Stimulated activated CD8-positive, alpha-beta memory T cell treated with anti-CD3 and anti-CD28 coated beads, Interleukin-12 subunit alpha, Interleukin-12 subunit beta, amount 100 ng/mL, for 4 hours (primary cell): ENCODE measurements at places on chromosomes 5 and 9.

GRCh38 chr9:37229882-37230482 lies 109.6 kb downstream of the ZCCHC7 start:
- no peak for DNase-seq

DNA sequence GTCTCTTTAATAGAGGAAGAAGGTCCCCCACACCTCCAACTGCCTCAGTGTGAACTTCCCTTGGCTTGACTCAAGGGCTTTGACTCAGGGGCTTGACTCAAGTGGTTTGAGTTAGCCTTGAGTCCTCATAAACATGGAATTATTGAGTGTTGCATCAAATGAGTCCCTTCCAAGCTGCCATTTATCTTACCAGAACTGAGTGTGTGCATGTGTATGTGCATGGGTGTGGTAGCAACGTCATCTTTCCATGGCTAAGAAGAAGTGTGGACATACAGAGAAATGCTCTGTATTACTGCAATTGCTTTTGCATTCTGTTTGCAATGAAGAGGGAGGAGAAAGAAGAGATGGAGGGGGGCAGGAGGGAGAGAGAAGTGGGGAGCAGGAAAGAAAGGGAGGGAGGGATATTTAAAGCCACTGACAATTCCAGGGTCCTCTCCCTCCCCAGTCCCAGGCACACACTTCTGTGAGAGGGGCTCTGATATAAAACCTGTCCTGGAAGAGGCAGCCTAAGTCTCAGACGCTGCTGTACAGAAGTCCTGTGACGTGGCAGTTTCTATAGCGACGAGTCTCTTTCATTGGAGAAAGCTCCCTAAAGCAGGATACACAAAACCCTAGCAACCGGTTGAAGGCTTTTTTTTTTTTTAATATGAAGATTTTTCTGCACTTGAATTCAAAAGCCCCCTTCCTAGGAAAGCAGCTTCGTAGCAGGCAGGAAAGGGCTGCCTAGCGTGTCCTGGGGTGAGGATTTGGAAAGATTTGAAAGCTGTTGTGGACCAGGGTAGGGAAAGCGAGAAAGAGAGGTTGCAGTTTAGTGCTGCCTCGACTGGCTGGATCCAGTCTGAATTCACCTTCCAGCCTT lies 93.3 kb upstream of the MAP1B start:
- no peak for DNase-seq

GRCh38 chr9:136964833-136965422 lies 12.4 kb upstream of the PTGDS start:
- no peak for DNase-seq

GRCh38 chr5:112227911-112228631 lies 191.0 kb downstream of the EPB41L4A start:
- no peak for DNase-seq

DNA sequence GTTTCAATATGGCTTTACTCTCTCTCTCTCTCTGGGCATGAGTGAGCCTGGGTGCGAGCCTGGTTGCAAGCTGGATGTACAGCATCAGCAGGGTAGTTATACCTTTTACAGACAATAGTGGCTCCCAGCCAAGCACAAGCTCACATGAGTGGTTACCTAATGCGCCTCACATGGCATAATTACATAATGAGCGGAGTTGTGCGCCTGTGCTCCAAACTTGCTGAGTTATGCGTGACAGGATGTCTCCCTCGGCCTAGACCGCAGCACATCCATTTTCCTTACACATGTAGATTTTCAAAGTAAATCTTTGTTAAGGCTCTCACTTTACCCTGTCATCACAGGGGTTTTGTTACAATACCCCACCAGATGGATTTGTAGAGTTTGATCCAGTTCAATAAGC lies 233.5 kb upstream of the WWC1 start:
- DNase-seq, result no peak

- DNase-seq, result no peak
Observed at GRCh38 chr9:5820425-5820824, 12.5 kb downstream of the ERMP1 start.

DNA sequence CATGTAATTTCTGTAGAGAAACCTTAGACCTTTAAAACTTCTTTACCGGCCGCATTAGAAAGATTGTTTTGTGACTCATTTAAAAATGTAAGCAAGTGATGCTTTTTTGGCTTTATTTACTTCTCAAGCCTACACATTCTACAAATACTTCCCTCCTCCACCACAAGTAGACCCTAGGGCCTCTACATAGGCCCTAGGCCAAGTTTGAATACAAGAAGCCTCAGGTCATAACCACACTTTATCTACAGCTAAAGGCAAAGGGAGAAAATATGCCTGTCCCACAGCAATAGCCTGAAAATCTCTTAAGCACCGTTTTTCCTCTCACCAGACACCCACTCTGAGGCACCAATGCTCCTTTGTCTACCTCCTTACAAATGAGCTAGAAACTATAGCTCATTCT lies 53.9 kb downstream of the CSNK1A1 start:
- DNase-seq, result no peak

DNA sequence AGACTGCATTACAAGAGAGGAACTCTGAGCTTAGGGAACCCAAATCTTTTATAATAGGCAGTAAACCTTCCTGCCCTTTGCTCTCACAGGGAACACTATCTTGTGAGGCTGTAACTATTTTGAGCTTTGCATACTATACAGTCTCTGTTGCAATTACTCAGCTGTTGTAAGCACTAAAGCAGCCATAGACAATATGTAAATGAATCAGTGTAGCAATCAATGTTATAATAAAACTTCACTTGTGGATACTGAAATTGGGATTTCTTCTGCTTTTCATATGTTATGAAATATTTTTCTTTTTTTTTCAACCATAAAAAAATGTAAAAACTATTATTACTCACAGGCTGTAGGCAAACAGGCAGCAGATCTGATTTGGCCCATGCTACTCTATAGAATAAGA lies 16.7 kb upstream of the UBQLN1 start:
- no peak for DNase-seq

- no peak for DNase-seq
Observed at GRCh38 chr5:32193591-32193990, 19.5 kb upstream of the GOLPH3 start.

GRCh38 chr5:140927228-140927573 lies 1.1 kb downstream of the PCDHAC1 start:
- DNase-seq, result no peak

DNA sequence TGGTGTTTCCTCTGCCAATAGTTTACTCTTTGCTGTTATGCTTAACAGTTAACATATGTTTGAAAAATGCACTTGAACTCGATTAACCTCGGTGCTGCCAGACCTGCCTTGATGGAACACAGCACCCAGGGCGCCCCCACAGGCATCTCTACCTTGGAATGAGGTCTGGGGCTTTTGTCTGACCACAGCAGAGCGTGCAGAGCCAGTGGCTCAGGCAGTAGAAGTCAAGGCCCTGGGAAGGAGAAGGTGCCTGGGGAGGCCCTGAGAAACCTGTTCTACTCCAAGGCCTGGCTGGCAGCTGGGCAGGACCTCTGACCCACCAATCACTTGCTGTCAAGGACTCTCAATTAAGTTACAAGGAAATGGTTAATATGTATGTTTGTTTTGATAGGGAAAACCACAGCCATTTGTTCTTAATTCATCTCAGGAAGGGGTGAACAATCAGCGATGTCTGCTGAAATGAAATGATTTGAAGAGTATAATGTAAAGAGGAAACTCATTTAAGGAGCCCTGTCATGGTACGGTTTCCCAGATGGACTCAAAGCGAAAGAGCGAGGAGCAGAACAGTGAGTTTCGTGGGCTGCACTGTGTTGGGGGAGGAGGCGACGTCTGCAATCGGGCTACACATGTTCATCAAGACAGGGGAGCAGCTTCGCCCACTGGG lies 21.9 kb downstream of the MACROH2A1 start:
- no peak for DNase-seq

DNA sequence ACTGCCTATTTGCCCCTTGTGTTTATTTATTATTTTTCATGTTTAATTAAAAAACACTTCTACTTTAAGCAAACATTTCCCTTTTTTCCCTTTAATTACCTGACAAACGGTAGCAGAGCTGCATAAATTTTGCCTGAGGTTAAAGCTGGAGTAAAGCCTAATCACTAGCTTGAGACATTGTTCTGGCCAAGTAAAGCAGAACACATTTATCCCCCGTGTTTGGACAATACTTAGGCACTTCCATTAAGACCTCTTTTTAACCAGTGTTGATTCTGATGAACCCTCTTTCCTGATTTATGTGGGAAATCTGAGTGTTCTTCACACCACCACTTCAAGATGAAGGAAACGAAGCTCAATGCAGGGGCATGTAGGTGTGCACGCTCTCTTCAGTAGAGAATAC lies 54.5 kb downstream of the BNC2 start:
- no peak for DNase-seq

DNA sequence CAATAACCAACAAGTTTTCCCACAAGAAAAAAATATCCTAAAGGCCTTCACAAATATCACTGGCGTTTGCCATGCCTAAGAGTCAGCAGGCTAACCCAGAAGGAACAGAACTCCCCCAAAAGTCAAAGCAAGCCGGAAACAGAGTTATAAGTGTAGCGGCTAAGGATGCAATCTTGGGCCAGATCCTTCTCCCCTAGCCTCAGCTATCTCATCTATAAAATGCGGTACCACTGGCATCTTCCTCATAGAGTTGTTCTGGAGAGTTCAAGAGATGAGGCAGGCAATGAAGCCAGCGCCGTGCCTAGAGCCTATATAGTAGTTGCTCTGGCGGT lies 632 bp downstream of the DPM2 start:
- no peak for DNase-seq

- no peak for DNase-seq
Observed at GRCh38 chr9:109815366-109815947, 35.5 kb downstream of the PALM2AKAP2 start.

DNA sequence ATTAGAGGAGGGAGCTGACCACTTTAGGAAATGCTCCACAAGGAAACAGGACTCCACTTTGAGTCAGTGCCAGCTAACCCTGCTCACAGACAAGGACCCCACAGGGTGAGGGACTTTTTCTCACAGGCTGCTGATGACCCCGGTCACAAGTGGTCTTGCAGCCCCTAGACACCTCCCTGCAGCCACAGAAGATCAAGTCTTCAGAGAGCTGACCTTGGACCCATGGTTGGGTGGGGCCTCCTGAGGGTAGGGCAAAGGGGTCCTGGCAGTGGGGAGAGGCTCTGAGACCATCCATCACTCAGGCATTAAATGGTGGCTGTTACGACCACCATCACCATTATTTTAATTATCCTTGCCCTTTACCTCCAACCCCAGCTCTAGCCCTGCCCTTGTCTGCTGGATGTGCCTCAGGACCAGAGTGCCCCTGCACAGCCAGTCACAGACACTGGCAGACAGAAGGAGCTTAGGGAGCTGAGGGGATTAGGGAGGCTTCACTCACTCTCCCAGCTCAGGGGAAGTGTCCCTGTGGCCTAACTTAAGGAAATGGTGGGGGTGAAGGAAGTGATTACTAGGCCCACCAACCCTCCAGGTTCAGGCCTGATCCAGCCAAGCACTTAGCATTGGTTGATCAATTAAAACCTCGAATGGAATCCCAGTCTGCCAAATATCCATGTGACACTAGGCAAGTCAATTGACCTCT lies 1.6 kb downstream of the ACSL6 start:
- no peak for DNase-seq
